Frontal cortex (tissue), 4 donors: ENCODE measurements at places on chromosomes 4 and X. TPM values are rescaled to one million over a fixed set of nuclear protein-coding genes. Genes with fewer than 3 reads are reported as not detected.

Gene HSD17B13
- 0.41 TPM for total RNA-seq

DNA sequence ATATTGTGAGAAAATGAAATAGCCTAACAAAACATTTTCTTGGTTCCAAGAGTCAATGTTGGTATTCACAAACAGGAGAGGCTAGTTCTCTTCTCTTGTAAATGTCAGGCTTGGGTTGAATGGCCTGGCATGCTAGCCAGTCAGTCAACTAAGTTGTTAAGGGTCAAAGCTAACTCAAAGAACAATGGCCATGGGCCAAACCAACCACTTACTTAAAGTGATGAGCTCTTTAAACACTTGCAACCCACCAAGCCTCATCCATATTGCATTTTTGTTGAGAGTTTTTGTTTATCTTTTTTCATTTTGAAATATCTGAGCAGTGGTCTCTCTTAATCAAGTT, 394.5 kb downstream of the RAB28 start:
- DNase-seq, result no peak

GRCh38 chr4:184019076-184019475, 114.0 kb downstream of the STOX2 start:
- DNase-seq, result no peak

Gene ZAR1
- 0.41 TPM for total RNA-seq

DNA sequence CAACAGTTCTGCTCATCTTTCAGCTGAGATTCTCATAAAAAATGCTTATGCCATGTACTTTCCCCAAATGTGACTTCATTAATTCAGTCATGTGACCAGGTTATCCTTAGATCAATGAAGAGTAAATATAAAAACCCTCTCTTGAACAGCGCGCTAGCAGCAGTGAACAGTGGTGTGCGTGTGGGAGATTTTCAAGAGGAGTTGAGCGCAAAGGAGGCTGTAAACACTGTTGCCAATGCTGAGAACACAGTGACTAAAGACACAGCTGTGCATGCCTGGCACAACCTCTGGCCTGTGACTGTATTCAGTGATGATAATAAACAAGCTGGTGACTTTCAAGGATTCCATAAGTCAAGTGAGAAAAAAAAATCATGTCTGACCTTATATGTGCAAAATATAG, 25.1 kb downstream of the MSX1 start:
- DNase-seq, result no peak

Gene COL4A6
- 2.0 TPM for total RNA-seq

Gene SULT1B1
- 0.41 TPM for total RNA-seq

DNA sequence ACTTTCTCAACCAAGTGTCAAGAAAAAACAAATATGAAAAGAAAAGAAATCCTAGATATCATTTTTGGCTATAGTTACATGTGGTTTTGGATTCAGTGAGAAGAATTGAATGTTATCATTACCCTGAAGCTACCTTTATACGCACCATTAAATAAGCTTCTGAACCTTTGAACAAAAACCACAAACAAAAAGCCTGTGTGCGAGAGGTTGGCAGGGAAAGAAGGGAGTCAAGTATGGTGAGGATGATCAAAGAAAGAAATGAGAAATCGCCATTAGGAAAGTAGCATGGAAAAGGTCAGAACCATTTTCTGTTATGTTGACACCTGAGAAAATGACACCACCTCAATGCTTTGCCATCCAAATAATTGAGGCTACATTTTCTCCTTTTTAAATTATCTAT, 1.2 kb upstream of the SLC7A11 start:
- DNase-seq, result no peak

Gene CFP
- total RNA-seq, result 0.82 TPM

- no peak for DNase-seq
These were observed 148.7 kb downstream of the FGF16 start for GRCh38 chrX:77595848-77596247.

- DNase-seq, result no peak
These were observed 80.8 kb downstream of the FGF16 start for GRCh38 chrX:77528034-77528433.

- no peak for DNase-seq
These were observed 34.0 kb upstream of the BMP15 start for GRCh38 chrX:50876551-50876950.

DNA sequence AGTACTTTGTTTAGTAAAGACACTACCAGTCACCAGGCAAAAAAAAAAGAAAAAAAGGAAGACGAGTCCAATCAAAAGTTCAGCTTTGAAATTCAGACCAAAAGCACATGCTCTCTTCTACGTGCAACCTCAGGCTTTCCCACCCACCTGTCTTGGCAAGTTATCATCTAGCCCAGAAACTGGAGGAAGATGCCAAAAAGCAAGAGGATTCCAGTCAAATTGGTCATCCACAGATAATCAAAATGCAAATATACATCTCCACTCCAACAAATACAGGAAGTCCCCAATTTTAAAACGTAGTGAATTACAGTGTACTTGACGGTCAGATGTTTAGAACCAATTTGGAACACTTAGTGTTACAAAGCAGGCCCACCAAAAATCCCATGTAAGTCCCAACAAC, 96.5 kb downstream of the PALLD start:
- no peak for DNase-seq

- DNase-seq, result no peak
These were observed 40.7 kb downstream of the ANXA3 start for GRCh38 chr4:78592088-78592783.

GRCh38 chr4:180081072-180081471, 2162.1 kb upstream of the TENM3 start:
- DNase-seq, result no peak

Gene BBS7
- total RNA-seq, result 44.4 TPM

- no peak for DNase-seq
These were observed 151.9 kb upstream of the SLC7A11 start for GRCh38 chr4:138393886-138394610.

- no peak for DNase-seq
These were observed 67.1 kb upstream of the HS3ST1 start for GRCh38 chr4:11495818-11496217.

DNA sequence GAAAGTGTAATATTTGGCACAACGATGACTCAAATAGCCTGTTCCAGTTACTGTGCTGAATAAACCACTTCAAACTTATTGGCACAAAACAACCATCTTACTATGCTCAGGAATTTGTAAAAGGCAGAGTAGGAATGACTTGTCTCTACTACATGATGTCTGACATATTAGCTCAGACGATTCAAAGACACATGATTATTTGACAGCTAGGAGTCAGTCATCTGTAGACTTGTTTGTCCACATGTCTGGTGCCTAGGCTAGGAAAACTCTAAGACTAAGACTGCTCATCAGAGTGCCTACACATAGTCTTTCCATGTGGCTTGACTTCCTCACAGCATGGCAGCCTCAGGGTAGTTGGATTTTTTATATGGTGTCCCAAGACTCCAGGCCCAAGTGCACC, 154.5 kb downstream of the FANCB start:
- DNase-seq, result no peak

DNA sequence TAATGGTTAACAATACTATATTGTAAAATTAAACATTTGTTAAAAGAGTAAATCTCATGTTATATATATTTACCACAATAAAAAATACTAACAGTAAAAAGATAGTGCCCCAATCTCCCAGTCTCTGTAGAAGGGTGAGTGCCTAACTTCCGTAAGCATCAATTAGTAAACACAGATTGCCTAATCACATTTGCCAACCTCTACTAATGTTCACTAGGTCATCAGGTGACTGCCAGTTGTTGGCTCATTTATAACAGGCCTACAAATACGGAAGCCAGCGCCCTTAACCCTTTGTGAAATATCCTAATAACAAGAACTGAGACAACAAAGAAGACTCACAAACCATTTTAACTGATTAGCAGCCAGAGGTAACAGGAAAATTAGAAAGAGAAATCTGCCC, 345.1 kb downstream of the INPP4B start:
- no peak for DNase-seq

- no peak for DNase-seq
These were observed 274.6 kb downstream of the NAF1 start for GRCh38 chr4:162891788-162892707.

Gene MEPE
- 1.2 TPM for total RNA-seq

- no peak for DNase-seq
These were observed 23.5 kb downstream of the SPCS3 start for GRCh38 chr4:176343286-176343685.

DNA sequence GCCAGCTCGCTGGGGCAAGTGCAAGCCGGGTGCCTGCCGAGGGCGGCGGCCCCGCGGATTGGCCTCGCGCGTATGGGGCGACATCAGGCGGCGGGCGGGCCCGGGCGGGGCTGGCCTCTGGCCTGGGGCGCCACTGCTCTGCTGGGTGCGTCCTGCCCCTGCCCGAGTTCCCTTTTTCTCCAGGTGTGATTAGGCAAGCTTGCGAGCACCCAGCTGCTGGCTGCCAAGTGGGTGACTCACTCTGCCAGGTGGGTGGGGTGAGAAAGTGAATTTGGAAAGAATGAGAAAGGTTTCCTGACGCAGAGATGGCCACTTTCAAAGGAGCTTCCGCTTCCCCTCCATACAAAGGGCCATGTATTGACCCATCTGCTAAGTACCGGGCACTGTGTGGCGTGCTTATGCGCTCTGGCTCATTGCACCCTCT, 32.5 kb downstream of the FGFBP1 start:
- no peak for DNase-seq

Gene RIPPLY1
- total RNA-seq, result not detected

Gene DGKK
- 0.41 TPM for total RNA-seq

GRCh38 chr4:18722748-18723191, 701.2 kb upstream of the LCORL start:
- no peak for DNase-seq

DNA sequence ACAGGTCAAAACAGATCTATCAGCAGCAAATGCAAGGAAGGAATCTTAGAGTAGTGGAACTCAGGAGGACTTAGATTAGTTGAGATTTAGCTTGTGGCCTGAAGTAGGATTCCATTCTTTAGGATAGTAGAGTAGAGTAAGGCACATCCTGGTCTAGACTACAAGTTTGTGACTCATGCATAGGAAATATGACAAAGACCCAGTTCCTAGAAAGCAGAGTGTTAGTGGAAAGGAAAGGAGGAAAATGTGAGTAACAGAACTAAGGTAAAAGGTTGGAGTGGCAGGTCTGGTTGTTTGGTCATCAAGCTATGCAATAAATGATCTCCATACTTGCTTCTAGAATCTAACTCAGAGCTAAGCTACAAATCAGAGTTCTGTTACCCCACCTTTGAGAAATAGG, 595.0 kb downstream of the ACTRT1 start:
- DNase-seq, result no peak
